ACHN (cell line): ENCODE measurements at places on chromosomes 11 and 22.
A peak's percentile ranks its signal among the peaks of the same experiment; 100 is the strongest.

DNA sequence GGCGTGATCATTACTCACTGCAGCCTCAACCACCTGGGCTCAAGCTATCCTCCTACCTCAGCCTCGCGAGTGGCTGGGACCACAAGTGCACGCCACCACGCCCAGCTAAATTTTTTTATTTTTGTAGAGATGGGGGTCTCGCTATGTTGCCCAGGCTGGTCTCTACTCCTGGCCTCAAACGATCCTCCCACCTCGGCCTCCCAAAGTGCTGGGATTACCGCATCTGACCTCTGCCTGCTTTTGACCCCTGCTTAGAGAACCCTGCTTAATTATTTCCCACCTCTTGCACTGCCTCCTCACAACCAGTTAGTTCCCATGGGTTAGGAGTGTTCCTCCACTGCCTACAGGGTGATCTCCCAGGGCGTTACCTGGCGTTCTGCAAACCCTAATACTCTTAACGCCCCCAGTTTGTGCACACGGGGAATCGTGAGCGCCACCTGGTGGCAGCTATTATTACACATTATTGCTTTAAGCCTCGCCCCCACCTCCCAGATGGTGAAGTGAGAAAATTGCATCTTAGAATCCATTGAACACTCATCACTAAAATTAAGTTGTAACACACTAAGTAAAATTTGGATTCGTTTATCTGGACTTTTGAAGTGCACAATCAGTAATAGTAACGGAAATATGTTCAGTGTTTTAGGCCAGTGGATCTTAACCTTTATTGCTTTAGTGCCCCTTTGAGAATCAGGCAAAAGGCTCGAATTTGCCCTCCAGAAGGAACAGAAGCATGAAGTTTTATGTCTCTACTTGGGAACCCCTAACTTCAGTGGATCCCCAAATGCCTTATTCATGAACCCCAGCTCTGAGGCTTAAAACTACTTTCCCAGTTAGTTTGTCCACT lies 61.4 kb upstream of the ASPHD2 start:
- DNase-seq: peak; percentile 62

DNA sequence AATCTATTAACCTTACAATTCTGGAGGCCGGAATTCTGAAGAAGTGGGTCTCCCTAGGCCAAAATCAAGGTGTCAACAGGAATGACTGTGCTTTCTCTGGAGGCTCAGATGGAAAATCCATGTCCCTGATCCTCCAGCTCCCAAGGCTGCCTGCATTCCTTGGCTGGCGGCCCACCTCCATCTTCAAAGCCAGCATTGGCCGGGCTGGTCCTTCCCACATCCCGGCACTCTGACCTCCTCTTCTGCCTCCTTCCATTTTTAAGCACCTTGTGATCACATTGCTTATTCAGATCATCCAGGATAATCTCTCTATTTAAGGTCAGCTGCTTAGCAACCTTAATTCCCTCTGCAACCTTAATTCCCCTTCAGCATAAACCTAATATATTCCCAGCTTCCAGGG lies 22.7 kb upstream of the CTSD start:
- DNase-seq: no peak

DNA sequence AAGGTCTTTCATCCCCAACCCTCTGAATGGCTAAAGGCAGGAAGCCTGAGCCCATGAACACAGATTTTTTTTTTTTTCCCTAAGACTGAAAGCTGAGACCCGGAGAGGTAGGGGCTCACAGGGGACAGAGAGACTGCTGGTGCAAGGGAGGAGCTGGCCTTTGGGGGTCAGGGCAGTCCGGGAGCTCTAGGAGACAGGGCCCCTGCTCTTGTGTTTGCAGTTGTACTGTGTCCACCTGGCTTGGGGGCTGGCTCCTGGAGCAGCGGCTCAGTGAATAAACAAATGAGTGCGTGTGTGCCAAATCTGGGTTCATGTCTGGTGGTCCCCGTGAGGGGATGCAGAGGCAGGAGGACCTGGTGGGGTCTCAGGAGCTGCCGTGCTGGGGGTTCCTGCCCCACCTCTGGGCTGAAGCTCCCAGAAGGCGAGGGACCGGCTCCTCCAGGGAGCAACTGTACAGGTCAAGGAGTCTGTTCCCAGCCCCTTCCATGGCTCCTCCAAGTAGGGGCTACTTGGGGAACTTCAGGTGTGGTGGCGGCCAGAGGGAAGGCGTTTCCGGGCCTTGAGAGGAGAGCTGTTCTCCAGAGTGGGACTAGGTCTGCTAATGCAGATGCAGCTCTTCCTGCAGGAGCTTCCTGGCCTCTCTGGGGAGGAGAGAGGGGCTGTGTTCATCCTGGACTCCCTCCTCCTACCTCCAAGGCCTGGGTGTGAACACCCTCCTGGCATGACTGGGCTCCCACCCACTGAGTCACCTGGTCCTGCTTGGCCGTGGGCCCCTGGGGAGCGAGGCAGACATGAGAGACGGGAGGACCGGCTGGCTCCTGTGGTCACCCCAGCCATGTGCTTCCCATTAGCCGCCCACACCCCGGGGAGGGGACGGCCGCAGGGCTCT lies 57.6 kb downstream of the FBXO7 start:
- DNase-seq: no peak

- no peak for DNase-seq
Observed at GRCh38 chr22:29885610-29886009, 2.6 kb downstream of the MTMR3 start.

GRCh38 chr11:47986742-47987141 lies 6.4 kb downstream of the PTPRJ start:
- DNase-seq: no peak

- peak; percentile 41 for DNase-seq
Observed at GRCh38 chr22:23772649-23773473, at the start of gene MMP11. MMP11 (plus strand) TSS chr22:23772849; CDS start chr22:23772871, 22 bp downstream.

- no peak for DNase-seq
Observed at GRCh38 chr11:114154271-114155047, 94.9 kb downstream of the ZBTB16 start.

DNA sequence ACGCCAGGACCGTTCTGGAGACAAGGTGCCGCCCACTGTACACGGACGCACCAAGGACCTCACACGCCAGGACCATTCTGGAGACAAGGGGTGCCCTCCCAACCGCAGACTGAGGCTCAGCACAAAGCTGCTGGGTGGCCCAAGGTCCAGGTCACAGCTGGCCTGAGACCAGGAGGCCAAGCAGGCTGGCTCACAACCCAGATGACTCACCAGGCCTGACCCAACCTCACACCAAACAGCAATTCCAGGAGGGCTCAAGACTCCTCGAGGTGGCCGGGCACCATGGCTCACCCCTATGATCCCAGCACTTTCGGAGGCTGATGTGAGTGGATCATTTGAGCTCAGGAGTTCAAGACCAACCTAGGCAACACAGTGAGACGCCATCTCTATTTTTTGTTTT lies 14.8 kb downstream of the BRD1 start:
- DNase-seq: no peak

DNA sequence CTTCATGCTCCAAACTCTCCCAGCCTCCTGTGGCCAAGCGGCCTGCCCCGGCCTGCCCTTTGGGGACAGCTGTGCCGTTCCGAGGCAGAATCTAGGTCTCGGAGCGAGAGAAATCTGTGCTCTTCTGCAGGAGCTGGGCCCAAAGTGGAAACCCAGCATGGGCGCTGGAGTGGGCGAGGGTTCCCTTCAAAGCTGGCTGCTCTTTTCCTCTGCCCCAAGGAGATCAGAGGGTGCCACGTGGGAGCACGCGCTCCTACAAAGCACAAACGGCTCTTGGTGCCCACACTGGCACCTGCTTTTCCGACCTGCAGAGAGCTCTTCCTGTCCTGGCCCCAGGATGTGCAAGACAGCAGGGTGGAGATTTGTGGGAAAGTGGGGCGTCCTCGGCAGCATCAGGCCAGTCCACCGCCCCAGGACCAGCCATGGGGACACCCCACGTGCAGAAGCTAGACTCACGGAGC lies 6.9 kb downstream of the OSBPL5 start:
- DNase-seq: no peak

GRCh38 chr11:117042689-117043088 lies 55.5 kb downstream of the SIK3 start:
- DNase-seq: no peak

DNA sequence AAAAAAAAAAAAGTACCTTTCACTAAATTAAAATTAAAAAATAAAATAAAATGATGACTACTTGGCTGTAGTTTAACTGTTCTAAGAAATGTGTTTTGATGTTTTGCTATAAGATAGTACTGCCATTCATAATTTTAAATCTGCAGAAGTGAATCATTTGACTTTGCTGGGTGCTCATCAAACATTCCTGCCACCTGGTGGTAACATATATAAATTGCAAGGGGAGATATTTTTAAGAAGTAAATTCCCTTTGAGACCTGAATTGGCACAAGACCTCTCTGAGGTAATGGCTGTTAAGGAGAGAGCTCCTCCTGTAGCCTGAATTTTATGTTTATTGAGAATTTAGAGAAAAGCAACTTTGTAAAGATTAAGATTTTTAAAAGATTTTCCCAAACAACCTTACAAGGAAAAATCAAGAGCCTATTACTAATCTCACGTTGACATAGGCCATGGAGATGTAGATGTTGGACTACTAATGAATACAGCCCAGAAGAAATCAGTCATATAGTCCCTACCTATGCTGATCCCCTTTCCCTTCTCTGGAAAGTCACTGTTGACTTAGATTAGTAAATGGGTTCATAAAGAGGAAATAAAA lies 11.9 kb upstream of the NARS2 start:
- DNase-seq: peak; percentile 39

DNA sequence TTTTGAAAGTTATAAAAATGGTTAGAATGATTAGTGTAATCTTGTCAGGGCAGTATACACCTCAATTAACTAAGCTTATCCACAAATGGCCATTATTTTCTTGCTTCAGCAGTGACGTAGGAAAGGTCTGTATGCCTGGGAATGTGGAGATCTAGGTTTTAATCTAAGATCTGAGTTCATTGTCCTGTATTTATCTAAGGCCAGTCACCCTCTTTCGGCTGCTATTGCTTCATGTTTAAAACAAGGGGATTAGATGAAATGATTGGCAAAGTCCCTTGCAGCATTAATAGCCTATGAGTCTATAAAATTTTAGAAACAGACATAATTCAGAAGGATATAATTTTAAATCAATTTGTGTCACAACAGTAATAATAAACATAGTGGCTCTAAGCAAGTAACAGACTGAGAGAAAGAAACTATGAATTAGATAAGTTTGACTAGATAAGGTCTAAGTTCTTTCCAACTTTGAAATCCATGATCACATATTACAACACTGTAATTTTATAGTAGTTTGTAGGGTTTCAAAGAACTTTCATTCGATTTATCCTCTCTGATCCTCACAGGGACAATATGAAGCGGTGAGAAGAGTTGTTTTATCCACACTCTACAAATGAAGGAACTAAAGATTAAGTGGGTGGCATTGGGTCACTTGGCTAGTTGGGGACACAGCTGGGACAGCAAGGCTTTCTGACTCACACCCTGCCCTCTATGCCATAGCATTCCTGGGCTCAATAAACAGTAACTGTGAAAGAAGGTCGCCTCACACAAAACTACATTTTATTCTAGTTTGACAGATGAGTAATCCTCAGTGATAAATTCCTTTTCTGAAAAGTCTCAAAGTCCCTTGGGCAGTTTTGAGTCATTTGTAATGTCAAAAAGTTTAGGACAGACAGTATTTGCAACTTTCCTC lies 60.6 kb upstream of the RDX start:
- DNase-seq: peak; percentile 24
